ENCODE measurements at places on chromosomes 13 and 19. TPM values are rescaled to one million over a fixed set of nuclear protein-coding genes. Genes with fewer than 3 reads are reported as not detected.

Gene MIA
- total RNA-seq = not detected

Gene NECTIN2
- total RNA-seq = 78.0 TPM

Gene CEACAM19
- 0.56 TPM for total RNA-seq

Gene ZNF17
- total RNA-seq = 17.4 TPM

Gene ZNF358
- total RNA-seq = 9.2 TPM

Gene NCCRP1
- not detected for total RNA-seq

Gene KCNN1
- not detected for total RNA-seq

Gene EFNA2
- total RNA-seq = not detected

Gene TEKTIP1
- total RNA-seq = not detected

Gene KLK6
- total RNA-seq = not detected

Gene ZNF649
- total RNA-seq = 9.2 TPM

DNA sequence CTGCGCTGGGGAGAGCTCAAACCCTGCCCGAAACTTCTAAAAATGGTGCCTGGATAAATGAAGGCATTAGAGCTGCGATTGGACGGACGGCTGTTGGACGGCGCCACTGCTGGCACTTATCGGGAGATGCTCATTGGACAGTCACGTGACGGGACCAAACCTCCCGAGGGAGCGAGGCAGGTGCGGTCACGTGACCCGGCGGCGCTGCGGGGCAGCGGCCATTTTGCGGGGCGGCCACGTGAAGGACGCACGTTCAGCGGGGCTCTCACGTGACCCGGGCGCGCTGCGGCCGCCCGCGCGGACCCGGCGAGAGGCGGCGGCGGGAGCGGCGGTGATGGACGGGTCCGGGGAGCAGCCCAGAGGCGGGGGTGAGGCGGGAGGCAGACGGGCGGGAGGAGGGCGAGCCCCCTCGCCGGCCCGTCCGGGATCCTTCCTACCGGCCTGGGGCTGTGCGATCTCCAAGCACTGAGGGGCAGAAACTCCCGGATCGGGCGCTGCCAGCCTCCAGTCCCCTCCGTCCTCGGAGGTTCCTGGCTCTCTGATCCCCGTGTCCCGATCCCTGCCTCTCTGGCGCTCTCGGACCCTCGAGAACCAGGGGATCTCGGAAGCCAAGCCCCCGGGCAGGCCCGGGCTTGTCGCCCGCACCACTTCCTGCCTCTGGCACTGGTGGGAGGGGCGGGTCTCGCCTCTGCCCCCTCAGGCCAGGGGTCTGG lies at the start of gene BAX:
TSS of gene BAX (plus strand) at position 281 of the 713 bp plus-strand sequence. CDS start at position 335, 54 bp downstream.
- DNase-seq = peak; percentile 93

DNA sequence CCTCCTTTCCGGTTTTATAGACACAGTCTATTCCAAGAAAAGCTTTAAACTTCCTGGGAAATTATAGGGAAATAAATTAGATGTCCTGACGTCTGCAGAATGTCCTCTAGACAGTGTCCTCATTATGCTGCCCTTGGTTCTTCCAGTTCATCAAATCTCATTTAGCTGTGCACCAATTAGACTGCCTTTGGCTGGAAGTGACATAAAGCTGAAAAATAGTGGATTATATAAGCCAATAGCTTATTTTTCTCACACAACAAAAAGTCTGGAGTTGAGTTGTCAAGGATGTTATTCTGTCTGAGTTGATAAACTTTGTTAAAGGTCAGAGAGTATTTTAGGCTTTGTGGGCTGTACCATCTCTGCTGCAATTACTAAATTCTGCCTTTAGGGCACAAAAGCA lies 314.8 kb upstream of the TMTC4 start:
- no peak for DNase-seq

- no peak for DNase-seq
These were observed 23.0 kb upstream of the MTRF1 start for GRCh38 chr13:41286370-41286769.

DNA sequence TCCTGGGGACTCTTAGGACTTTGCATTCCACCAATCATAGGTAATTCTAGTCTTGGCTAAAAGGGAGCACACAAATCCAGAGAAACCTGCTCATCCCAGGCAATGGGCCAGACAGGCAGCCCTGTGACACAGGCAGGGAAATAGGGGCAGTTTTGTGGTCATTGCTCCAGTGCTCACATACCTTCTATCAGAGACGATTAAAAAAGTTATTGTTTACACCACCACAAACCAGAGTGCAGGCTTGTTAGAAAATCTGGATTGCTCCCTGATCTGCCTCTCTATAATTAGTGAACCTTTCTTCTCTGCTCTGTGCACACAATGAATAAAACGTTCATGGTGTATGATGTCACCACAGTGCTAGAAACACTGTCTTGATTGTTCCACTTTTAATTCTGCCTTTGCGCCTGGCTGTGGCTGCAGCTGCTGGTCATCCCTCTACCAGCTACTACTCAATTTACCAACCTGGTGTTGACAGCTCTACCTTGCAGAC lies 121.6 kb upstream of the SPATA13 start:
- DNase-seq = peak; percentile 74

DNA sequence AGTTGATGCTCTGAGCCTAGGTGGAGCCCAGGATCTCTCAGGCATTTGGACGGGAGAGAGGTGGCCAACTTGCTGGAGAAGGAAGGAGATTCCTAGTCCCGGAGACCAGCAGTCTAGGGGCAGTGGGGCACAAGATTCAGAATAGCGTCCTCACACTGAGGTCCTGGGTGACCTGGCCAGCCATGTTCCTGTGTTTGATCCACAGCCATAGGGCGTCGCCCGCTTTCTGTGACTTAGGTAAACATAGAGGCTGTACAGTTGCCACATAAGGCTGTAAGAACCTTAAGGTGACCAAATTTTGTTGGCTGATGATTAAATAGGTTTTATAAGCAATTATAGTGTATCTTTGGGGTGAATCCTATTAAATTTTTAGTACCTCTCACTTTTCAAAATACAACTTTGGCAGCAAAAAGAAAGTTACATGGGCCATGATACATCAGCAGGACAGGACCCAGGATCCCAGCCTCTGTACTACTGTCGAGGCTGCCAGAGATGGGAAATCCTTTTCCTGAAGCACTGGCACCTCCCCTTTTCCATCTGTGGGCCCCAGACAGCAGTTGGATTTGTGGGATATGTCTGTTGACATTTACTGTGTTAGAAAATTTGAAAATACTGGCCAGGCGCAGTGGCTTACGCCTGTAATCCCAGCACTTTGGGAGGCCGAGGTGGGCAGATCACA lies 37.5 kb downstream of the TSSK6 start:
- no peak for DNase-seq

DNA sequence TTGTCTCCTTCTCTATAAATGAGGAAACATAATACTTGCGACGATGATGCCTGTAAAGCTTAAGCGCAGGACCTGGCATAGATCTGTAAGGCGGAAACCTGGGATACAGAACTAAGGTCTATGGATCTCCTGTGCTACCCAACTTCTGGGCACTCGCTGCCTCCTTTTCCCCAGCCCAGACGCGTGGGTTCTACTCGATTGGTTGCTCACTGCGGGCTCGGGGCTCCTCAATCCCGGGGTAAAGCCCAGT lies 615 bp upstream of the PSMC4 start:
- no peak for DNase-seq

GRCh38 chr13:56923626-56924140 lies 217.0 kb upstream of the PRR20A start:
- DNase-seq = no peak

GRCh38 chr13:110414283-110414682 lies 107.2 kb downstream of the COL4A2 start:
- DNase-seq = no peak

GRCh38 chr19:13022111-13022858 lies 27.0 kb downstream of the NFIX start:
- DNase-seq = peak; percentile 76

DNA sequence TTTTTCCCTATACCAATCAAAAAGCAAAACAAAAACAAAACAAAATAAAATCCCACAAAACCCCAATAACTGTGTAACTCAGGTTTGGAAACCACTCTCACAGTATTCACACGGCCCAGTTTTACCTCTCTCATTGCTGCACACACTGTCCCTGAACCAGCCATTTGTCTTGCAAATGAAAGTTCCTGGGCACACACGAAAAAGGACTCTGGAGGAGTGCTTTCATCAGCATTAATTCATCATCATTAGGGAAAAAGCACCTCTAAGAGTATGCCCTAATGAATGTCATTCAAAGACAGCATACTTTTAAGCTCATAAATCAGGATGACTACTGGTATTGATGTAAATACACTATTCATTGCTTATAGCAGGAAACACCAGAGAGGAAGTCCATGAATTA lies 306.3 kb downstream of the DNAJC15 start:
- DNase-seq = no peak

DNA sequence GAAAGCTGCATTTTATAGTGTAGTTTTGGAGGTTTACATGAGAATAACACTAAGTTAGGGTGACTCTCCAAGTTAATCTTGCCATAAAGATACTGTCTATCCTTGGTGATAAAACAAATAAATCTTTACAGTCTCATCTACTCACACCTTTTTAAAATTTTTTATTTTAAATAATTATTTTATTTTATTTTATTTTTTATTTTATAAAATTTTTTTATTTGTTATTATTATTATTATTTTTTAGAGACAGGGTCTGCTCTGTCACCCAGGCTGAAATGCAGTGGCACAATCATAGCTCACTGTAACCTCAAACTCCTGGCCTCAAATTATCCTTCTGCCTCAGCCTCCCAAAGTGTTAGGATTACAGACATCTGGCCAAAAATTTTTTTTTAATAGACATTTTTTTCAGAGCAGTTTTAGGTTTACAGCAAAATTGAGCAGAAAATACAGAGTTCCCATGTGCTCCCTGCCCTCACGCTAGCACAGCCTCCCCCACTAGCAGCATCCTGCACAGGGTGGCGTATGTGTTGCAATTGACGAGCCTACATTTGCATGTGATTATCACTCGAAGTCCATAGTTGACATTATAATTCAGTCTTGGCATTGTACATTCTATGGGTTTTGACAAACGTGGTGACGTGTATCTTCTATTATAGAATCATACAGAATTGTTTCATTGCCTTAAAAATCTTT lies 41.0 kb downstream of the RASL11A start:
- no peak for DNase-seq

DNA sequence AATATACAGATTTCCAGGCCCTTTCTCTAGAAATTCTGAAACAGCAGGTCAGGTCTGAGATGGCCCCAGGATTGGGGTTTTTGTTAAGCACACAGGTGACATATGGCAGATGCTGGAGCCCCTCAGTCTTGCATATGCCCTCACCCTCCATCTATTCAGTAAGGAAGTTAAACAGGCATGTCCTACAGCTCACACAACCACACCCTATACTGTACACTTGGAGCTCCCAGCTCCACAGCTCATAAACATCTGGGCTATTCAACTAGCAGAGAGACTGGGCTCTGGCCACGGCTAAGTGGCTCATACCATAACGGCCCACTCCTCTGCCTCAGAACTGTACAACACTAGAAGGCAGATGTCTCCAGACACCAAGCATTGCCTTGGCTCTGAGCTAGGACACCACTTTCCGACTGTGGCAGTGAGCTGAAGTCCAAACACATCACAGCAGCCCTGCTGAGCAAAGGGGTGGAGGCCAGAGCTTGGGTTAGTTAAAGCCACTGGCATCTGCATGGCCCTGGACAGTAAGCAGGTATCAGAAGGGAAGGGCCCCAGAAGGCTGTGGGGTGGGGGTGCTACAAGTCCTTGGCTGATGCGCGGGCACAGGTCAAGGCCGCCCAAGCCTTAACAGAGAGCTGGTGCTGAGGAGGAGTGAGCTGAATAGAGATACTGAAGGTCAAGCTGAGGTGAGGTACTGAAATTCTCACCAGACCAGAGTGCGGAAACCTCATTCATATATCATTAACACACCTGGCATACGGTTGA lies 79.1 kb downstream of the ABCC4 start:
- DNase-seq = no peak

- no peak for DNase-seq
These were observed 95.1 kb downstream of the CAB39L start for GRCh38 chr13:49348751-49349150.

DNA sequence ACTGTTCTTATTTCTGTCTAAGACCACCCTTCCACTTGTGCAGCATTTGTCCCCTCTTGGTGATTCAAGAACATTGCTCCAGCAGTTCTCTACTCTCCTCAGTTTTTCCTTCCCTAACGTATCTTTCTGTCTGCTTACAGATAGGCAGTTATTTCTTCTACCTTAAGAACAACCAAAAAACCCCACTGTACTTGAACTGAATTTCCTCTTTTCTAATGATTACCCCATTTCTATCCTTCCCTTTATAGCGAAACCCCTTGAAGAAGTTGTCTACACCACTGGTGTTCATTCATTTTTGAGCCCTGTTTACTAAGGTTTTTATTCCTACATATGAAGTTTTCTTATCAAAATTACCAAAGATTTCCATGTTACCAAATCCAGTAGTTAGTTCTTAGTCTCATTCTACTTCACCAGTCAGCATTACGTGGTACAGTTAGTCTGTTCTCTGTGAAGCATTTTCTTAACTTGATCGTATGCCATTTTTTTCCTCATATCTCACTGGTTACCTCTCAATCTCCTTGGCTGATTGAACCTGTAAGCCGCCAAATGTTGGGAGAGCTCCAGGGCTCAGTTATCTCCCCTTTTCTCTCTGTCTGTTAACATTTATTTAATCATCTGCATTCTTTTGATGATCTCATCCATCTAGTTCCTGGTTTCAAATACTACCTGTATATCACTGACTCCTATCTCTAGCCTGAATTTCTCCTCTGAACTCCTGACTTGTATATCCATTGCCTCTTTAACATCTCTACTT lies 9.0 kb downstream of the LSM14A start:
- no peak for DNase-seq

DNA sequence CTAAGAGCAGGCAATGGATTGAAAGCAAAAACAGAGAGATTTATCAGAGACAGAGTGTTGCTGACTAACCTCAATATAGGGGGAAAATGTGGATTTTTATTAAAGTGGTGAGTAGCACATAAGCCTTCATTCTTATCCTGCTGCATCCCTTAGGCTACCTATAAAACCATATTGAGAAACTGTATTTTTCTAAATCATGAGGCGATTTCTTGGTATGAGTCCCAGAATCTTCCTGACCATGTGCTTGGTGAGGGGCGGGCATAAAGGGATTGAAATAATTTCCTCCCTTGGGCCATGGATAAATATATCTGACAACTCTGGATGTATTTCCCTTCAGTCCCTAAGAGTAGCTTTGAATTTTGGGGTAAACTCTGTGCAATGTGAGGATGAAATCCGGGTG lies 72.8 kb downstream of the EFNB2 start:
- DNase-seq = no peak

- DNase-seq = no peak
These were observed 391.5 kb upstream of the MIR17HG start for GRCh38 chr13:90956031-90956430.

GRCh38 chr13:53445686-53446085 lies 417.1 kb downstream of the OLFM4 start:
- DNase-seq = no peak

DNA sequence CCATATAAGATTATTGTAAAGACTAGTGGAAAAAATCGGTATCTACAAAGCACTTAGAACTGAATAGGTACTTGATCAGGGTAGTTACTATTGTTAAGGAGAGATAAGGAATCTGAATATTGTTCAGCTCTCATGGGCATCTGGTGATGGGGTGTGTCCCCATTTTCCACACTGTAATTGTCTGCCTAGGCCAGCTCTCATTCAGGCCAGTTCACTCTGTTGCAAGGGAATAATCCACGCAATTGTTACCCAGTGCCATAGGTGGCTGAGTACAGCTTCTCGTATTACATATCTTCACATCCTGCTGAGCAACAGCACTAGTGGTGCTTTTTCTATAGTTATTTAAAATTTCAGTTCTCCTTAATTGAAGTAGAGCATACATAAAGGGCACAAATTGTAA lies 45.6 kb upstream of the C13orf42 start:
- no peak for DNase-seq
